ENCODE measurements at places on chromosomes 13 and 19.

- no peak for DNase-seq
Observed at GRCh38 chr19:3227054-3227626, 2.7 kb downstream of the CELF5 start.

GRCh38 chr19:5932146-5932545 is 18.1 kb downstream of the CAPS start:
- no peak for DNase-seq

GRCh38 chr13:85710545-85710944 is 88.7 kb downstream of the SLITRK6 start:
- DNase-seq, result no peak

- DNase-seq, result no peak
Observed at GRCh38 chr19:47389150-47389556, 30.2 kb downstream of the MEIS3 start.

Measured in LHCN-M2 (cell line).